ENCODE measurements at places on chromosomes 2 and 18. TPM values are rescaled to one million over a fixed set of nuclear protein-coding genes. Genes with fewer than 3 reads are reported as not detected.

CACNB4 gene
- total RNA-seq: 1.4 TPM

PPP1R1C gene
- not detected for total RNA-seq

GCG gene
- total RNA-seq: not detected

AKAIN1 gene
- not detected for total RNA-seq

CMPK2 gene
- 3.2 TPM for total RNA-seq

SNORC gene
- 0.50 TPM for total RNA-seq

MAP3K20 gene
- 33.7 TPM for total RNA-seq

LDLRAD4 gene
- 0.12 TPM for total RNA-seq

RPIA gene
- 7.4 TPM for total RNA-seq

CFAP53 gene
- 0.62 TPM for total RNA-seq

ABCG5 gene
- total RNA-seq: not detected

Measured in cardiac ventricle fibroblast (primary cell).